ENCODE measurements at places on chromosomes 5 and 9. TPM values are rescaled to one million over a fixed set of nuclear protein-coding genes. Genes with fewer than 3 reads are reported as not detected.

GRCh38 chr5:53645078-53645477 is 84.6 kb downstream of the NDUFS4 start:
- no peak for DNase-seq

DNA sequence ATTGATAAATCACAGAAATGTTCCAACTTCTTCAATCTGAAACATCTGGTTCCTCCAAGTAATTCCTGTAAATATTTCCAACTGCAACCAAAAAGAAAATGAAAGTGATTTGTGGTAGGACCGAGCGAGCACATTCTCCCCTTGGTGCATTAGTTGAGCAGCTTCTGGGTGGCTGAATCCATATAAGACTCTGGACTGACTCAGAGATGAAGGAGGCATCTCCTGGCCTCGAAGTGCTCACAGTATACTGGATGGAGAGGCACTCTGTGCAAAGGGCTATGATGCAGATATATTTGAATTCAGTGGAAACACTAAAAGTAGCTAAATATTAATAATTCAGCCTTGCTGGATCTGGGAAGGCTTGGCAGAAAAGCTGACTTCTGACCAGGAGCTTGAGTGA is 265.0 kb downstream of the MARCHF11 start:
- DNase-seq, result no peak

DNA sequence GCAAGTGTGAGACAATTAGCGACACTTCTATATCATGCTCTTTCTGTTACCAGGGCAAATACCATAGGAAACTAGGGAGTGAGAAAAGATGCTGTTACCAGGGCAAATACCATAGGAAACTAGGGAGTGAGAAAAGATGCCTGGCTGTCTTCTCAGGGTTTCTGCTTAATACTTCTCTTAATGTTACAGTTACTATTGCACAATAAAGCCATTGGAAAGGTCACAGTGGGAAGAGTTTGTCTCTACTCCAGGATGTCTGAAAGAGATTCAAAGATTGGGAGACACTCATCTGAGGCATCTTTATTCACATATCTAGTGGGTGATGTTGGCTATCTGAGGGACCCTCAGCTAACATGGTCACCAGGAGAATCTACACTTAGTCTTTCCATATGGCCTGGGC is 431.7 kb upstream of the POU5F2 start:
- no peak for DNase-seq

Gene PARP8
- 5.6 TPM for total RNA-seq

Gene ARID3C
- total RNA-seq, result not detected

Gene MYMK
- total RNA-seq, result not detected

GRCh38 chr5:133453831-133454230 is 158.5 kb downstream of the FSTL4 start:
- DNase-seq, result no peak

DNA sequence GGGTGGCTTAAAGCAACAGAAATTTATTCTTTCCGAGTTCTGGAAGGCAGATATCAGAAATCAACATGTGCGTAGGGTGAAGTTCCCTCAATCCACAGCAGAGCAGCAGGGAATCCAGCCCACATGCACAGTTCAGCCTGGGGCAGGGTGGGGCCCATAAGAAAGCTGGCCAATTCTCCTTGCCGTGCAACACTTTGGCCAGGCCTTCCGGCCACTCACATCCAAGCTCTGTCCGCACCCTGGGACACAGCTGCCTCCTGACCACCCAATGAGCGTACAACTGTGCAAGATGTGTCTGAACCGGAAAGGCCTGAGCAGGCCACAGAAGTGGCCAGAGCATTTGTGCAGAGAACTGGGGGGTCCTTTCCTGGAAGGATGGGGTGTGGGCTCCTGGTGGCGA is 274.9 kb downstream of the GADD45G start:
- no peak for DNase-seq

Gene HK3
- 4.4 TPM for total RNA-seq

- no peak for DNase-seq
Observed at GRCh38 chr5:16477541-16477940, 11.9 kb upstream of the ZNF622 start.

- no peak for DNase-seq
Observed at GRCh38 chr5:112141582-112141981, 277.5 kb downstream of the EPB41L4A start.

DNA sequence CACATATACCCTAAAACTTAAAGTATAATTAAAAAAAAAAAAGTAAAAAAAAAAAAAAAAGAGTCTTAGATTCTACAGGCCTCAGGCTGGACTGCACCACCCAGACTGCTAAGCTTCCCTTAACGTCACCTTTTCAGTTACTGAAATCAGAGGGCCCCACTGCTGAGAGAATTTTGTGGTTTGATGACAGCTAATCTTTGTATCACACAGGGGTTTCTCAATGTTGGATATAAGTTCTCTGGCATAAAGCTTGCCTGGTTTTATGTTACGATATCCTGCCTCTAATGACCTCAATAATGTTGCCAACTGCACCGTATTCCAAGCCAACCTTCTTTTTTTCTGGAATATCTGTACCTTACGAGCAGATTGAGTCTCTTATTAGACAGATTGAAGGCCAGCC is 43.1 kb upstream of the C6 start:
- DNase-seq, result no peak

Gene PLPP7
- 15.8 TPM for total RNA-seq

DNA sequence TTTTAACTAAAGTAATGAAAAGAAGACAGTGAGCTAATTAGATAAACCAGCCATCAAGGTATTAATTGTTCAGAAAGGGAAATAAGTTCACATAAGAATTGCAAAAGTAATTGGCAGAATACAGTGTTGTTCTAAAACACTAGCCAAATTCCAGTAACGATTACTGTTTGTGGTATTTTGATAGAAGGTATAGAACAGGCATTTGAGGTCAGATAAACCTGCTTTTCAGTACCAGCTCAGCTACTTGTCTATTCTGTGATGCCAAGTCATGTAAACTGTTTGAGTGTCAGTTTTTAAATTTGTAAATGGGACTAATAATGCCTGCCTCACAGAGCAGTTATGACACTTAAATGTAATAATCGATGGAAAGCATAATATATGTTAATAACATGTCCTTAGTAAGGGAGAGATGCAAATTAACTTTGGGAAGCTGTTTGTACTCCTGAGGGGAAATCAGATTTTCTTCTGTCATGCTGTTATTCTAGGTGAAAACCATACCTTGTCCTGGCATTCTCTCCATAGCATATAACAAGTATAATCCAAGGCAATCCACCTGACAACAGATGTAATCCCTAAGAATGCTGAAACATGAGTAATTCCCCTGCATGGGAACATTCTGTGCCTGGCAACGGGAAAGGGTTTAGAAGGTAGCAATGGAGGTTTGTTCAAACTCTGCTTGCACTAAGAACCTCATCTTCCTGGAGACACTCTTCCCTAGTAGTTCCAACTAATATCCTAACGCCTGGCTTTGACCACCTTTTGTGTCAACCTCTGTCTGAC is 509.5 kb upstream of the PAPPA start:
- DNase-seq, result no peak

Gene C6
- 1.9 TPM for total RNA-seq

Gene HAUS6
- 3.4 TPM for total RNA-seq

- no peak for DNase-seq
Observed at GRCh38 chr5:79507251-79508205, 6.4 kb downstream of the HOMER1 start.

DNA sequence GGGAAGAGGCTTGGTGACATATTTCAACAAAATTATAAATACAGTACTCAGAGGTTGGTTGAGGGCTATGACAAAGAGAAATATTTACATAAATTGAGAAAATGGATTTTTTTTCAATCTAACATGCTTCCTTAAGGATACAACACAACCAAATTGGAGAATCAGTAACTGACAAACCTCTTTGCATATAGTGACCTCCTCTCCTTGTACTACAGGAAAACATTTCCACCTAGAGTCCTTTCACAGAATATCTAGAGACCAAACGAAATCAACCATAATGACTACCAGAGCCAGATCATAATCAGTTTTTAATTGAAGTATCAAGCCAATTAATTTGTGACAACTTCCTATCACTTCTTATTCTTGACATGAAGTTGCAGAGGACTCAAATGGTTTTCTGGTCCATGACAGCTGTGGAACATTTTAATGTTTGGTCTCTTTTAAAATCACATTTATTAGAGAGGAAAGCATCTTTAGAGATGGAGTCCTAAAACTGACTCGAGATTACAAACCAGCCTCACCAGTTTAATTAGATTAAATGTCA is 1636.5 kb upstream of the C9orf72 start:
- no peak for DNase-seq

Gene AP3B1
- total RNA-seq, result 37.3 TPM

Gene PDCD1LG2
- 1.1 TPM for total RNA-seq

- DNase-seq, result no peak
Observed at GRCh38 chr5:132927355-132928061, 35.9 kb downstream of the AFF4 start.

- no peak for DNase-seq
Observed at GRCh38 chr5:105931881-105932421, 1738.8 kb downstream of the EFNA5 start.

DNA sequence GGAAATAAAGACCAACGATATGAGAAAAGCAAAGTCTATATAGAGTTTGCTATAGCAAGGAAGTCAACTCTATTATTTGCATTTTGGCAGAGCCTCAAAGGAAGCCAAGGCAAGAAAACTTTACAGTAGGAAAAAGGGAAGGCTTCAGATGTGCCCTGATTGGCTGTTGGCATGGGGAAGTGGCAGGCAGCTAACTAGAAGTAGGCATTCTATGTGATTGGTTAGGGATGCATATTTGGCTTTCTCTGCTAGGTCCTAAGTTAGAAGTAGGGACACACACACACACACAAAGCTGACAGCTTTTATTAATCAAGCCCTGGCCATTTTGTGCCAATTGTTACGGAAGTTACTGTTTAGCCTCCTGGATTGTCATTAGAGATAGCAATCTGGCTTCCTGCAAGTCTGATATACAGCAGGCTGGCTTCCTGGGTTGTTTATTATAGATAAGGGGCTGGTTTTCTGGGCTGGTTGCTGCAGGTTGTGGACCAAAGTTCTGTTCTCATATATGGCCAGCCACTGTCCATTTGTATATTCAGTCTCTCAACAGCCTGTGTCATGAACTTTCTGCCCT is 308.1 kb upstream of the GRAMD2B start:
- no peak for DNase-seq

Gene PCDHGA4
- 4.3 TPM for total RNA-seq

DNA sequence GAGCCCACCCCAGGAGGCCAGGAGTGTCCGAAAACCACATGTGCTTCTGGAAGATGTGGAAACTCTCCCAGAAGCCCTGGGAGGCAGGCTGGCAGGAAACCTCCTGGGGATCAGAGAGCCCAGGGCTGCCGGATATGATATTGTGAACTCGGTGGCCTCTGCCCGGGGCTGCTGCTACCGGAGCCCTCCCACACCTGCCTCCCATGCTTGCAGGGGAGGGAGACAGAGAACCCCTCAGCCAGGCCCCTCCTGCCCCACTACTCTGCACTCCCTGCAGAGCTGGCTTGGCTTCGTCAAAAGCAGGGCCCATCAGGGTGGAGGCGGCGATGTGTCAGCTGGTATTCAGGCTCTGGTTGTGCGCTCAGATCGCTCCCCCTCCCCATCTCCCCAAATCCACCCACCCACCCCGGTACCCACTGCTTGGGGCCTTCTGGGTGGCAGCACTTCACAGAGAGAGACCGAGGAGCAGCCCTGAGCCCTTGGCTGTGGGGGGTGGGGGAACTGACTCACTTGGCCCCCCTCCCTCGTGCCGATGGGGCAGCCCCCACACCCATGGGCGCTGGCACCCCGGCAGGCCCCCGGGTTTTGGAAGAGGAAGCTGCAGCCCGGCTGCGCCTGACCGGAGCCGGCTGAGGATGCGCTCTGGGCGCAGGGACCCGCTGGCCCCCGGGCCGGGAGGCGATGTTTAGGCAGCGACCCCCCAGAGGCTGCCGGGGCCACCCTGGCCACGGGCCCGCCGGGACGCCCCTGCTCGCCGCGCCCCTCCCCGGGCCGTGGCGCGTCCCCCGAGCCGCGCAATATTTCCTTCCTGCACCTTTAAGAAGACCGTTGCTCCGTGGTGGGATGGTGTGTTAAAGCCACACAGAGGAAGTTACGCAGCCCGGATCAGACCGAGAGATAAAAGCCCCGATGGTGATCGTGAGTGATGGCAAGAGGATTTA is 786 bp upstream of the NTNG2 start:
- peak; percentile 68 for DNase-seq

- DNase-seq, result no peak
Observed at GRCh38 chr5:164234321-164234720, 728.9 kb downstream of the MAT2B start.

DNA sequence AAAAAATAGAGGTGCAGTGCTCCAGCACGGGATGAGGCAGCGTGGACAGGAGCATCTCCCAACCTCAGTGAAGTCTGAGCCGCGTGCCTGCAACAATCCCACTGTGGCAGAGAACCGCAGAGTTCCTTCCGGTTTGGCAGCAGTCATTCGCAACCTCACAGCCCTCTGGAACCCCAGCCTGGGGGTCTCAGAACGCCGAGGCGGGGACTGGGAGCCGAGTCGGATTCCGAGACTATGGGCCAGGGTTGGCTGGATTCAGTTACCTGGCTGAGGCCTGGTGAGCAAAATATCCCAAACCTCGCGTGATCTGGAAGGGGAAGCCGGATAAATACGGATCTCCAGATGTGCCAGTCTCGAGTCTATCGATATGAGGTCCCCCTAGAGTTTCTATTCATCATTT is 27.0 kb downstream of the CDKN2A start:
- DNase-seq, result no peak

DNA sequence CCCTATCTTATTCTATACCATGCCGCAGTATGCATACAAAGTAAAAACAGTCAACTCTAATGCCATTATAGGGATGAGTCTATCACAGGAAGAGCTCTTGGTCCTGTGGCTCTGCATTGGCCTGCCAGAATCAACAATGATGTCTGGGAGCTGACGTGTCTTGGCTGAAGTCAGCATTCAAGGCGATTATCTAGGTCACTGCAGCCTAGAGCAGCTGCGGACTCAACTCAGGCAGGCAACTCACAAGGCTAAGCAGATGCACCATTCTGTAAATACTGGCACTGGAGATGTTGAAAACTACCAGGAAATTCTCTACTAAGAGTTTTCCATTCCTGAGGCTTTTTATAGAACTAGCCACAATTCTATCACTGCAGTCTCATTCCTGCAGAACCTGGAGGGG is 13.3 kb downstream of the SPATA9 start:
- peak; percentile 68 for DNase-seq

DNA sequence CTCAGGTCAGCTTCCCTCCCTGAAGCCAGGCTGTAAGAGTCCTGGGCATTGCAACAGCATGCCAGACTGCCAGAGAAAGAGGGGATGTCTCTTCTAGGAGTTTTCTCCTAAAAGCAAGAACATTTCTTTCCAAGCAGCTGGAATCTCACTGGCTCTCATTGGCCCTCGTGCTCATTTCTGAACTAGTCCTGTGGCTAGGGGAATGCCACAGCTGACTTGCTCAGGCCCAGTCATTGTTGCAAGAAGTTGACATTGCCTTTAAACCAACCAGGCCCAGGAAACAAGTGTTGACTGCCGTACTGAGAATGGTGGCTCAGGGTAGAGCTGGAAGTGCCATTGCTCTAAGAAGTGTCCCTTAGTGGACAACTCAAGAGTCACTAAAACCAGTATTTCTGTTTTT is 15.0 kb upstream of the CEP120 start:
- no peak for DNase-seq

Measured in ascending aorta (tissue), 2 donors.